ENCODE measurements at places on chromosomes 4 and X. TPM values are rescaled to one million over a fixed set of nuclear protein-coding genes. Genes with fewer than 3 reads are reported as not detected.

Gene ADGRL3
- 5.4 TPM for total RNA-seq

DNA sequence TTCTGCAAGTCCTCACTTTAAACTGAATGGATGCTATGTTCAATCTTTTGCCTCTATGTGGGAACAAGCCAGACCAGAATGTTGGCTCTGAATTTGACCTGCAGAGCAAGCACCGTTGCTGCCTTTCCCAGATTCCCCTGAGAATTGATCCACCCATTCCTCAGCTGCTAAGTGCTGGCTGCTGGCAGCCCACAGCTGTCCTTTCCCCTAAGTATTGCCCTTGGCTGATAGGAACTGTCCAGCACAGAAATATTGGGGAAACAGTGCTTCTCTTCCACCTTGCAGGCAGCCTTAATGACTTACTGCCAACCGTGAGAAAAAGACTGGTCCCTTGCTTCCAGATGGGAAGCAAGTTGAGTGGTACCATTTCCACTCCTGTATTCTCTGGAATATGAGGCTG lies 475.9 kb downstream of the PDHA2 start:
- no peak for DNase-seq

DNA sequence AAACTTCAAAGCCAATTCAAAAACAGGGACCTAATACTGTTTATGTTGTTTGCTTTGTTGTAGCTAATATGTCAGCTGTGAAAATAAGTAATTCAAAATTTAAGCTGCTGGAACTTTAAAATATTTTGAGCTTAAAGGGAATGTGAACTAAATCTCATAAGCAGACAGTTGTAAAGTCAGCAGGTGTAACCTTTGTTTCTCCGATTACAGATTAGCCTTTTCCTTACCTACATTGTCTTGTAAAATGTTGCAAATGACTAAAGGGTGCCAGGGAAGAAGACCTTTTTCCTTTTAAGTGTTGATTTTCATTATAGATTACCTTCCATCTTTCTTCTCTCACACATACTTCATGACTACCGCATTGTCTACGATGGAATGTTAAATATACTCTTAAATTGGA lies 405.1 kb downstream of the KCNIP4 start:
- no peak for DNase-seq

DNA sequence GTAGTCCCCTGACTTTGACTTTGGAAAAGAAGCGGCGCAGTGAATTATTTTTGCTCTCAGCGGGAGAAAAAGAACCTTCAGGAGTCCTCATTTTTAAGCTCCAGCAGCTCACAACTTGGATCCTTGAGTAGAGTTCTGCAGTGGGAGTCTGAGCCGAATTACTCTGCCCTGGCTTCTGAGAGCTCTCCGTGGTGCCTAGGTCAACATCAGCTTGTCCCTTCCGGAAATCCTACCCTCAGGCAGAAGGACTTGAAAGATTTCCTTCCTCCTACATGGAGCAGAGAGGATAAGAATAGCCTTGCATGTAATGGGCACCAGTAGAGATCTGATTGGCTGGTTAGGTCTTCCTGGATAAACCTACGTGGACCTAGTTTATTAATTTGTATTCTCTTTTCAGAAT lies 549.7 kb upstream of the TENM3 start:
- no peak for DNase-seq

DNA sequence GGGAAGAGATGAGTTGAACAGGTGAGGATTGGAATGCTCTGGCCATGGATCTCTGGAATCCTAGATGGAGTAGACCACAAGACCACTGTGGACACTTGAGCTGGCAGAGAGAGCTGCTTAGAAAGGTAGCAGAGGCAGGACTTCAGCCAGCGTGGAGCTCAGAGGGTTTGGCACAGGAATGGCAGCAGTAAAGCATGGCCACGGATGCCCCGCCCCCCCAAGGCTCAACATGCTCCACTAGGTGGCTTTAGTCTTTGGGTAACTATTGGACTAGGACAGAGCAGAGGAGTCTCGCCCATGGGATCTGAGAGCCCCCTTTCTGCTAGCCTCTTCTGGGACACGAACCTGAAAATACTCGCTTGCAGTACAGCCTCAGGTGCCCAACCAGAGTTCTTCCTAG lies 150.1 kb upstream of the NEIL3 start:
- DNase-seq: no peak

- DNase-seq: no peak
Observed at GRCh38 chrX:104935581-104935980, 284.9 kb downstream of the TEX13A start.
